Jurkat, Clone E6-1 (cell line): ENCODE measurements at places on chromosomes 3 and 15.

- DNase-seq = no peak
Observed at GRCh38 chr3:71392251-71392650, 191.3 kb downstream of the FOXP1 start.

DNA sequence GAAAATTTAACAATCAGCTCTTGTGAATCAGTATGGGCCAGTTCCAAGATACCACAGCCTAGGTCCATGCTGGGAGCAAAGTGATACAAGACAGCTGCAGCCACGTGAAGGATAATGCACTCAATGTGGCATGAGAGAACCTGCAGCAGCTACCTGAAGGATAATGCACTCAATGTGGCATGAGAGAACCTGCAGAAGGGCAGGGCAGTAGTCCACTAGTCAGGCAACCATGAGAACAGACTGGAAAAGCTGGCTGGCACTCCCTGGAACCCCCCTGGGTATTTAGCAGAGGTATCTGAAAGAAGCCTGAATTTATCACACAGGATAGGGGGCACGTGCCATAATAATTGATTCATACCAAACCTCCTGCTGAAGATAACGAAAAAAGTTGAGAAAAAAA lies 237.6 kb downstream of the ATP8B4 start:
- no peak for DNase-seq

- no peak for DNase-seq
Observed at GRCh38 chr3:45940004-45940780, 3.1 kb upstream of the CXCR6 start.

- no peak for DNase-seq
Observed at GRCh38 chr15:29143909-29144635, 125.5 kb downstream of the NSMCE3 start.

GRCh38 chr3:177567833-177568232 lies 370.6 kb upstream of the TBL1XR1 start:
- no peak for DNase-seq

DNA sequence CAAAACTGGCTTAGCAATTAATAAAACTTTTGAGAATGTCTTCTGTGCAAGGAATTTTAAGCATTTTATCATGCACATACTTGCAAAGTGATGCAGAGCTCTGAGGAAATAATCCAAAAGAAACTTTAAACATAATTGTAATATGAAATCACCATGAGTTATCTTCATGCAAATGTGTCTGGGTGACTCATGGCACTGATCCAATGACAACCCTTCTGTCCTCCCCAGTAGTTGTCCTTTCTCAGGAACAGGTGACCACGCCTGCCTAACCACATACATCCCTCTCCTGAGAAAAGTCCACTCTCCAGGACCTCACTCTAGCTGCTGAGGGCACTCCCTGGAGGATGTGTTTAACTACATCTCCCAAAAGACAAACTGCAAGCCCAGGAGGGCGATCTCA lies 530.6 kb upstream of the IL12A start:
- DNase-seq = no peak

- no peak for DNase-seq
Observed at GRCh38 chr15:68488966-68489365, 57.0 kb upstream of the ITGA11 start.

- peak; percentile 88 for DNase-seq
Observed at GRCh38 chr3:179265875-179266274, 15.0 kb upstream of the KCNMB3 start.

DNA sequence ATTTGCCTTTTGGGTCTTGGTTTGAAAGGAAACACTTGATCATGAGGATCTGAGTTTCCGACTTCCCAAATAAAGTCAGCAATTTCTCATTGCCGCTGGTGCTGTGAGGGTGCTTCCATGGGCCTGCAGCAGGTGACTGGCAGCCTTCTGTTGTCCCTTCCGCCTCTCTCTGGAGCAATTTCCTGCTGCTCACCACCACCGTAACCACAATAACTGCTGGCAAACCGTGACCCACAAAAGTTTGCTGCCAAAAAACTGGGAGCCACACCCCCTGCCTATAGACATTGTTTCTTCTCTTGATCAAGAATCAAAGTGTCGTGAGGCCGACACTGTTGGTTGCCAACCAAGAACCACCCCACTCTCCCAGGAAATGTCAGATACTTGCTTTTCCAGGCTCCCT lies 164.0 kb downstream of the NR2F2 start:
- peak; percentile 80 for DNase-seq

DNA sequence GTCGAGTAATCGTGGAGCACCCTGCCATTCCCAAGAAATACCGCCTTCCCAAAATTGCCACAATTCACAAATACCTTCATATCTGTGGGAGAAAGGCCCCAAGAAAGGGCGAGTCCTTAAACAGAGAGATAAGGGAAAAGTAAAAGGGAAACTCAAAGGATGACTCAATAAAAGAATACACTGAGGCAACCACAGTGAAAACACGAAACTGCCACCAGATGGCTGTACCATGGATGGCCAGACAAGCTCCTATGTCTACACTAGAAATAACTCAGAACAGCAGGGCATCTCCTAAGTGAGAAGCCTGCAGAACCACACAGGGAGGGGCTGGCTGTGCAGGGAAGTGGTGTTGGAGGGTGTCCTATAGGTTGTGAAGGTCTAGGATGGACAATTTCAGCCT lies 25.0 kb downstream of the SRGAP3 start:
- DNase-seq = no peak

DNA sequence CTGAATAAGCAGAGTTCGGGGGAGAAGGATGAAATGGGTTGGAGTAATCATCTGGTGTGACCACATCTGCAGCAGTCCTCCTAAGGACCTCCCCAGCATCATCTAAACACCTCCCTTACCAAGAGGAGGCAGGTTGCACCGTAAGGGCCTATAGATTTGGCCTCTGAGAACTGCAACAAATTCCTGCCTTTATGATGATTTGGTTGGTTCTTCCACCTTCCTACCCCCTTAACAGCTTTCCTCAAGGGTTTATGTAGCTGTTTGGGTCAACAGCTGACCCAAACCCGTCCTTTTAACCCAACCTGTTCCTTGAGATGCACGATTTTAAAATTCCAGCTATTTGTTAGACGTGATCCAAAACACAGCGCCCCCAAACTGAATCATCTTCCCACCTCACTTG lies 58.2 kb downstream of the AAGAB start:
- DNase-seq = no peak

GRCh38 chr3:151259664-151260063 lies 18.7 kb downstream of the P2RY14 start:
- no peak for DNase-seq

DNA sequence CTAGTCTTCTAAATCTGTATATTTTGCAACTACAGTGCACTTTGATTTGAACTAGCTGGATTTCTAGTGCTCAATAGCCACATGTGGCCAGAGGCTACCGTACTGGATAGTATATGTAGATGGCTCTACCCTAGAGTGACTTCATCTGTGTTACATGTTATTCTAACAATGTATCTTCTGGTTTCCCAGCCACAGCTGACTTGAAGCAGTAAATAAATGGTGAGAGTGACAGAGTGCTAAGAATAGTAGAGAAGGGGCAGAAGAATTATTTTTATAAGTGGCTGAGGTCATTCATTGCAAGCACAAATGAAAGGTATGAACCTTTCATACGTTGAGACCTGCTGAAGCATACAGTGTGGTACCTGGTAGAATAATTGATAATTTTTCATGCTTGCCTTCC lies 30.9 kb downstream of the KAT2B start:
- DNase-seq = no peak

- no peak for DNase-seq
Observed at GRCh38 chr15:40538976-40539375, 25.9 kb downstream of the CCDC32 start.

DNA sequence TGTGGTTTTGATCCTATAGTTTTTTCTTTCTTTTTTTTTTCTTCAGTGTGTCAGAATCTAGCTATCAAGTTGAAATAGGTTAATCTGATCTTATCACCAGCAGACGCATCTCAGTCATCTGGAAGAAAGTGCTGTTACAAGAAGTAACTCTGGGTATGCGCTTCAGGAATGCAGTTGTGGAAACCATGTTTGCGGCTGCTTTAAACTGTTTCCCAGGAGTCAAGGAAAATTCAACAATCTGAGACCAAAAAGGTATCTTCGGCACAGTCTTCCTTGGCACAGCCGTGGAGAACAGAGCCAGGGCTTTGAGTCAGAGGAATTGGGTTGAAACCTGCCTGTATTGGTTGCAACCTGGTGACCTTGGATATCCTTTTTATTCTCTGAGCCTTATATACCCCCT lies 59.9 kb downstream of the CD47 start:
- no peak for DNase-seq

DNA sequence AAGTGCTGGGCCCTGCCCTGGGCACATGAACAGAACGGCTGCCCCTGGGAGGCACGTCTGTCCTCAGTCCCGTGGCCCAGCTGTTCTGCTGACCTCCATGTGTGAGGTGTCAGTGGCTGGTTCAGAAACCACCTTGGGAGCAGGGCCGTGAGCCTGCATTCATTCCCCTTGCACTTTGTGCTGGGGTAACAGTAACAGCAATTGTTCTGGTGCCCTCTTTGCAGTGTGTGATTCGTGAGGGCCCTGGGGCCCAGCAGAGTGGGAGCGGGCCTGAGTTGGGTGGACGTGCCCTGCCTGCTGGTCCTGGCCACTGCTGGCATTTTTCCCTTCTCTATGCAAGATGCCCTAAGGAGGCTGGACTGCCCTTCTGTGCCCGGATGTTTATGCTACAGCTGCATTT lies 50.4 kb upstream of the MYZAP start:
- no peak for DNase-seq

DNA sequence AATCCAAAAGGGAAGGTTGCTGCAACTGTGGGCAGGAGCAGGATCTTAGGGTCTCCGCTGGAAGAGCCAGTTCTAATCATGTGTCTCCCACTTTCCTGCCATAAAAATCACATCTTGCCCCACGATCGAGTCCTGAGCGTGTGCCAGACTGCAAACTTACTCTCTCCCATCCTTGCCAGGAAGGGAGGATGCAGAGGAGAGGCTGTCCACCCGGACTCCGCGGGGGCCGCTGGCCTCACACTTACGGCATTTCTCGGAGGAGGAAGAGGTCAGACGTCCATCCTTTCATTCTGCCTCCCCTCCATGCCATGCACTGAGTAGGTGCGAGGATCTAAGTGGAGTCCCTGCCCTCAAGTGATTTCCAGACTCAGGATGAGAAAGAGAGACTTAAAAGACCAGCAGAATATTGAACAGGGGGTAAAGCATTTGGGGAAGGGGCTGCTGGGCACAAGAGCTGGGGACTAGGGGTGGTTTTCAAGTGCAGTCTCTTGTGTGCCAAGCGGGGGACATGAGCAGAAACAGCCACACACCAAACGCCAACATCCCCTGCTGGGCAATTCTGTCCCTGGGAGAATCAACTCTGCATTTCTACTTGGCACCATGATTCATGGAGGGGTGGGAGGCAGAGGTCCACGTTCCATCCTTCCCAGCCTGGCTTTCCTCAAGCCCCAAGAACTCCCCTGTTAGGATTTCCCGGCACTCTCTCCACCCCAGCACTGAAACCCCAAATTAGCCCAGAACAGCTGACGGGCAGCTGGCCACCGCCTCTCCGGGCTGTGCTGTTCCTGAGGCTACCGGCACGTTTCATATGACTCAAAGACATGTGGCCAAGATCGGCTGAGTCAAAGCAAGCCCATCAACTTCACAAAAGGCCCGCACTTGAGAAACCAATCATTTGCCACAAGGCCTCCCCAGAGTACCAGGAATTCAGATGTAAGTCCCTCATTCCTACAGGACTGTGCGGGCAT lies 11.6 kb downstream of the OXTR start:
- DNase-seq = no peak

GRCh38 chr15:58110999-58111717 lies 27.0 kb upstream of the AQP9 start:
- DNase-seq = no peak

- DNase-seq = no peak
Observed at GRCh38 chr3:184355261-184356040, 6.0 kb downstream of the CLCN2 start.

DNA sequence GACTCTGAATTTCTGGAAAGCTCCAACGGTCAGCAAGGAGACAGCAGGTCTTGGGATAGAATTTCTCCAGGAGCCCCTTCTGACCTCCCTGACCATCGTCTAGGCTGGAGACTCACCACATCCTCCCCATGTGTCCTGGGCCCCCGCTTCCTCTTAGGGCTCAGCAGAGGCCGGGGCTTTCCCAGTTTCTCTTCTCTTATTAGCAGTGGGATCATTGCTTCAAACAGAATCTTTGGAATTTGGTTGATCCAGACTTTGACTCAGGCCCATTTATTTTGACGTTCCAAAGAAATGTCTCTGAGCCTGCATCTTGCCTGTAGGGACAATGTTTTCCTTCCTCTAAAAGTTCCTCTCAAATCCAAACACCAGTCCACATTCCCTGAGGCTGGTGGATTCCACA lies 38.4 kb upstream of the SLC6A6 start:
- no peak for DNase-seq

- no peak for DNase-seq
Observed at GRCh38 chr3:127762787-127763105, 59.6 kb downstream of the MGLL start.

- no peak for DNase-seq
Observed at GRCh38 chr3:64958199-64958843, 270.5 kb upstream of the ADAMTS9 start.

DNA sequence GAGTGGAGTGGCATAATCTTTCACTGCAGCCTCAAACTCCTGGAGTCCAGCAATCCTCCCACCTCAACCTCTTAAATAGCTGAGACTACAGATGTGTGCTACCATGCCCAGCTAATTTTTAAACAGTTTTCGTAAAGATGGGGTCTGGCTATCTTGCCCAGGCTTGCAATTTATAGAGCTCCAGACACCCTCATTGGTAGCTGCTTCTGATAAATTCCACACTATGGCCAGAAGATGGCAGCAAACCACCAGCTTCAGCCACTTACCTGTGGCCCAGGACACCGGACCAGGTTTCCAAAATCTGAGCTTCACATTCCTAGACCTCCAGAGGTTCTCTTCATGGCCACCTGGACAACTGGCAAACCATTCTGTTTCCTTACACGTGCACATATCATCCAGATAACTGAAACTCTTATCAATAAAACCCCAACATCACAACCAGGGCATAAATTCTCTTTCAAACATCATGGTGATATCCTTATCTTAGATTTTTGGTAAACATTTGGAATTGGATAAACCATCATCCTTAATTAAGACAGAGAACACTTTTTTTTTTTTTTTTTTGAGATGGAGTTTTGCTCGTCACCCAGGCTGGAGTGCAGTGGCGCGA lies 28.9 kb downstream of the FBXW12 start:
- DNase-seq = peak; percentile 49

- DNase-seq = peak; percentile 49
Observed at GRCh38 chr3:122392868-122393844, 9.2 kb downstream of the FAM162A start.

GRCh38 chr15:25707656-25708365 lies 155.3 kb downstream of the ATP10A start:
- DNase-seq = no peak

DNA sequence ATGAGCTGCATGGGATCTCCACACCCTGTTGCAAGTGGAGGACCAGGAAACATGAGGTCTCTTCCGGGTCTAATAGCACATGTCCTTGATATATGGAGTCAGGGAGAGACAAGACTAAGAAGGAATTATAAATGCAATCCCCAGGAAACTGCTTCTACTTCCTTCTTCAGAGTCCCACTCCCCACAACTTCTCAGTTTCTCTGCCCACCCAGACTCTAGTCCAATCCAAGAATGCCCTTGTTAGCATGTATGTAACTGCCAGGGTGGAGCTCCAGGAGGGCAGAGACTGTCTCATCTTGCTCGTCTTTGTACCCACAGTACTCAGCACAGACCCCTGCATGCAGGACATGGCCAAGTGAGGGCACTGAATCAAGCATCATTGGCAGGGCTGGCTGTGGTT lies 8.3 kb downstream of the DAPK2 start:
- DNase-seq = no peak
